ENCODE measurements at places on chromosomes 11 and 22. TPM values are rescaled to one million over a fixed set of nuclear protein-coding genes. Genes with fewer than 3 reads are reported as not detected.

- peak; percentile 91 for DNase-seq
Observed at GRCh38 chr11:122159173-122159721, 43.2 kb upstream of the BLID start.

DNA sequence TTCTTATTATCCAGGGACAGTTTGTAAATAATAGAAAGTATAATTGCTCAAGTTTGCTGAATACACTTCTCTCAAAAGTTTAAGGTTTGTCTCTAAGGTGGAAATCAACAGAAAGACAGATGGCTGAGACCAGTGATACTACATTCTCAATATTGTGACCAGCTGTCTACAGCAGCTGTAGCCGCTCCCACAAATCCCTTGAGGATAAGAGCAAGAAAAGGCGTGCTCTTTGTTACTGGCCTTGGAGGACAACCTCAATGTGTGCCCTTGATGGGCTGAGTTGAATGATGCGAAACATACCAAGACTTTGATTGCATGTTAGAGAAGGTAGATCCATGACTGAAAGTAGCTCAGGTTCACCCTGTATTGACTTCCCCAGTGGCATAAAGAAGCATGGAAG lies 6.1 kb downstream of the OR6M1 start:
- DNase-seq: peak; percentile 72

Gene FGF19
- 0.11 TPM for total RNA-seq

- DNase-seq: peak; percentile 70
Observed at GRCh38 chr22:21943571-21944448, 8.8 kb downstream of the PPM1F start.

DNA sequence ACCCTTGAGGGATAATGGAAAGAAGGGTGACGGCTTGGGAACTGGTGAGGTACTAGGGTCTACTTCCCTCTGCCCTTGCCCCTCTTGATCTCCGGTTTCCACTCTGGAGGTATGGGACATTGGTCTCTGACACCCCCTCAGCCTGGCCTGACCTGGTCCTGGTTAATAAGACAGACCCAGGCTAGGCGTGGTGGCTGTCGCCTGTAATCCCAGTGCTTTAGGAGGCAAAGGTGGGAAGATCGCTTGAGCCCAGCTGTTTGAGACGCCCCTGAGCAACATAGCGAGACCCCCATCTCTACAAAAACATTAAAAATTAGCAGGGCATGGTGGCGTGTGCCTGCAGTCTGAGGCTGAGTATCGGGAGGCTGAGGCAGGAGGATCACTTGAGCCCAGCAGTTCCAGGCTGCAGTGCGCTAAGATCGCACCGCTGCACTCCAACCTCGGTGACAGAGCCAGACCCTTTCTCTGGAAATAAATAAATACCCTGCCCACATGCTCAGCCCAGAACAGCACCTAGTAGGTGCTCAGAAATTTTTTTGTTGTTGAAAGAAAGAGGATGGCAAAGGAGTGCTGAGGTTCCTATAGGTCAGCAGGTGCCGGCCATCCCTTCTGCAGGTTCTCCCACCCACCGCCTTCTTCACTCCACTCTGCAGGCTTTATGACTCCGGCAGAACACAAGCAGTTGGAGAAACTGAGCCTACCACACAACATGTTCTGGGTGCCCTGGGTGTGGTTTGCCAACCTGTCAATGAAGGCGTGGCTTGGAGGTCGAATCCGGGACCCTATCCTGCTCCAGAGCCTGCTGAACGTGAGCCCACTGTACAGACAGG lies 6.3 kb downstream of the BEST1 start:
- DNase-seq: no peak

- DNase-seq: no peak
Observed at GRCh38 chr11:68469122-68469521, 8.6 kb downstream of the PPP6R3 start.

DNA sequence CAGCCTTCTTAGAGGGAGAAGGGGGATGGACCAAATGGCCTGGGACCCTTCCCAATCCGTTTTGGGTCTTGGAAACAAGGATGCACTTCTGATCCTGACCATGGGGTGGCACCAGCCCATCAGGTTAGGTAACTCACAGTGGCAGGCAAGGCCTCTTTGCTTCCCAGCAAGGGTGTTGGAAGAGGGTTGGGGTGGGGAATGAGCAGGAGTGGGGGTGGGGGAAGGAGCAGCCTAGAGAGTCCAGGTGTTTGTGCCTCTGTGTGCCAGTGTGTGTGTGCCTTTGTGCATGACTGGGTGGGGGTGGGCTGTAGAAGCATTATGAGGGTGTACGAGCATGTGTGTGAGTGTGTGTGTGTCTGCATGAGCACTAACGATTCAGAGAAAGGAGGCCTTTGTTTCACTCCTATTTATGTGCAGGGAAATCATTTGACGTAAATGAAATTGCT lies 213.1 kb downstream of the INSC start:
- DNase-seq: peak; percentile 5

Gene MALAT1
- 1,575 TPM for total RNA-seq

DNA sequence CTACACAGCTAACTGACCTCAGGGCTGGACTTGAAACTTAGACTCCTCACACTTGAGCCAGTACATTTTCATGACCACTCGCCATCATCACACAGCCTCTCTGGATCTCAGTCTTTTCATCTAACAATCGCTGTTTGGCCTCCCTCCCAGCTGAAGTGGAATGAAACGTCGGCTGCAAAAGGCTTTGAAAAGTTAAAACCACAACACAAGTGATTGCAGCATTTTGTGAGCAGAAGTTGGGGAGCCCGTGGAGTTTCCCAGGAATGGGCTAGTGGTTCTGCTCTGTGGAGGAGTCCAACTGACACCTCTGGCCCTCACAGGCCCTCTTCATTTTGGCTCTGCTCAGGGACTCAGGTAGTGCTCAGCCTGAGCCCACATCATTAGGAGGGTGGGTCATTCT lies 35.9 kb upstream of the TRIM29 start:
- DNase-seq: no peak

Gene TPBGL
- total RNA-seq: not detected

DNA sequence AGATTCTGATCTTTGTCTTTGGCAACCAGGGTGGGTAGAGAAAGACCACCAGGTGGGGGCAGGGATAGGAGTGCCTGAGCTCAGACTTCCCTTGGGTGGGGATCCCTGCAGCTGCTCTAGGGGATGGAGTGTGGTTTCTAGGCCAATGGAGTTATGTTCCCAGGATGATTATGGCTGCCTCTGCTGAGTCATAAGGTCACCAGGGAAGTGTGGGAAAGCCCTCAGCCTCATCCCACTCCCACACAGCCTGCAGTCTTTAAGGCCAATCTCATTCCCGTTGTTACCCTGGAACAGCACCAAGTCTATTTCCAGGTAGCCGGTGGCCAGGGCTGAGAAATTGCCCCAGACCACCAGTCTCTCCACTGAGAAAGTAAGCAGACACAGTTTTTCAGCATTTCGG lies 2269.3 kb upstream of the RAG2 start:
- peak; percentile 1 for DNase-seq

GRCh38 chr11:58027341-58027740 lies 3.4 kb upstream of the OR6Q1 start:
- DNase-seq: peak; percentile 61

DNA sequence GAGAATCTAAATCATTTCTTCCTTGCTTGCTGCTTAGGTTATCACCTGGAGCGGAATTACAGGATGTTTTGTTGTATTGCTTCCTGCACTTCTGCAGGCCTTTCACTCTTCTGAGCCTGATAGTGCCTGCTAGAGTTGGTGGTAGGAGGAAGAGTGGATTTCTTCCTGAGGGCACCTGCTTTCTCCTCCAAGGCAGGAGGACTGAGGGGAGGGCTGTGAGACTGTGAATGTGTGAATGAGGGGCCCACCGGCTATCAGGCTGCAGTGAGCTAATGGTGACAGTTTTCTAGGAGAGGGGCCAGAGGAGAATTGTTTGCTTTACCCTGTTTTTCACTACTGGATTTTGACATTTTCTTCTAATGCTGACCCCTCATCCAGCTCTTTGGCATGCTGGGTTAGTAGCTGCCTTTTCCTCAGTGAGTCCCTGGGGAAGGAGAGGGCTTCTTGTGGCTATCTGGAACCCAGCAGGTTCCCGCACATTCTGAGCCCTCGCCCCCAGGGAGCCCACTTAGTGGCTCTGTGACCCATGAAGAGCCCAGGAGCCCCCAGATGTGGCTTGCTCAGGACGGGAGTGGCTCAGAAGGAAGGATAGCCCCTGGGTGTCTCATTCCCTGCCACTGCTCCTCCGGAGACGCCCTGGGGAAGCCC lies 39.1 kb downstream of the DIXDC1 start:
- no peak for DNase-seq

DNA sequence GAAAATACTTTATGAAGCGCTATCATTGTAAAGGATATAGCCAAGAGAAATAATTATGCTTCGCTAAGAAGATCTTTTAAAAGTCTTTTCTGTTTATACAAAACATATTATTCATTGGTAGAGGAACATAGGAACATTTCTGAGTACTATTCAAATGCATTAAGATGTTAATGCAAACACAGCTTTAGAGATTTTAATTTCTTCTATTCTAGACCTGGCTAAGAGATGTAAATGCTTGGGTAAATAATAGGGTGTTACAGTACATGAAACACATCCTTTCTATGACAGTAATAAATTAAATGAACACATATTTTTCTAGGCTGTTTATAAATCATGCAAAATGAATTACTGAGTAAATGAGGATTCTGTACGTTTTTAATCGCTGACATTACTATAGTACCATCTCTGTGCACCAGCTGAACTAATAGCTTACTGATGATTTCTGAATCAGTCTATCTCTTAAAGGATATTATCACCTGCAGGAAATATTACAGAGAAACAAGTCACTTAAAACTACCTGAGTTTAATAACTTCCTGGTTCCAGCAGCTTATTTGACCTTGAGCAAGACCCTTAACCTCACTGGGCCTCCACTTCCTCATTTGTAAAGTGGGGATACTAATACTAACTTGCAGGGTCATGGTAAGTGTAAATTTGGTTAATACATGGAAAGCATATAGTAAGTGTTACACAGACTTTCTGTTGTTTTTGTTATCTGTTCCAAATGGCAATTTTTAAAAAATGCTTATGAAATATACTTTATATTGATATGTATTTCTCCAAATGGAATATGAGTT lies 344.9 kb downstream of the DYNC2H1 start:
- no peak for DNase-seq

DNA sequence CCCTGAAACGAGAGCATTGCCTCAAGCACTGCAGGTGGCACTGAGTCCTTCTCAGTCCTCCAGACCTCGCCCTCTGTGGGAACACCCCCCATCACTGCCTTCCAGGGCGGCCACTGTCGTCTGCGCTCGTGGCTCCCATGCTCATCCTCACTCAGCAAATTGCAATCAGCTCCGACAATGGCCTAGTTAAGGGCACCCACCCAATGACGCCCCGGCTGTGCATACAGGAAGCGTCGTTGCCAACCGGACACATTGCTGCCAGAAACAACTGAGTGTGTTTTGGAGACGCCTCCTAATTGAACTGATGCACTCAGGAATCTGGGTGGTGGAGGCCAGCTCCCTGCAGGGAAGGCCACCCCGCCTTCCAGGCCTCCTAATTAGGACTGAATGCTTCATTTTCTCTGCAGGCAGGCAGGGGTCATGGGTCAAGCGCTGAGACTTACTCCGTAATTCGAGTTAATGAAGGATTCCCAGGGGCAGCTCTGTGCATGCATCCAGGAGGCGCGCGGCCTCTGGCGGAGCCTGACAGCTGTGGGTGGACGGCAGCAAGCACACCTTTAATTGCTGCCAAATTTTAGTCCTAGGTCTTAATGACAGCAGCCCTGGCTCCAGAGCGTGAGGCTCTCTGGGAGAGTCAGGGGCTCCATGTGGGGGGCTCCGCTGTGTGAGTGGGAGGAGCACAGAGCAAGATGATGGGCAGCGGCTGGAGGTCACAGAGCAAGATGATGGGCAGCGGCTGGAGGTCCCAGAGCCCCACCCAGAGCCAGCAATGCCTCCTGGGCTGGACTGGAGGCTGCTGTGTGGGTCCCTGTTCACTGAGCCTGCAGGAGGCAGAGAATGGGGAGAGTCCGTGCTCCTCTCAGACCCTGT lies 199.0 kb downstream of the BRD1 start:
- DNase-seq: no peak
